ENCODE measurements at places on chromosomes 16 and 17.

- no peak for DNase-seq
These were observed 71.6 kb downstream of the MAP2K6 start for GRCh38 chr17:69485901-69486643.

- DNase-seq = peak; percentile 78
These were observed 50.9 kb downstream of the CDH11 start for GRCh38 chr16:65070831-65071432.

DNA sequence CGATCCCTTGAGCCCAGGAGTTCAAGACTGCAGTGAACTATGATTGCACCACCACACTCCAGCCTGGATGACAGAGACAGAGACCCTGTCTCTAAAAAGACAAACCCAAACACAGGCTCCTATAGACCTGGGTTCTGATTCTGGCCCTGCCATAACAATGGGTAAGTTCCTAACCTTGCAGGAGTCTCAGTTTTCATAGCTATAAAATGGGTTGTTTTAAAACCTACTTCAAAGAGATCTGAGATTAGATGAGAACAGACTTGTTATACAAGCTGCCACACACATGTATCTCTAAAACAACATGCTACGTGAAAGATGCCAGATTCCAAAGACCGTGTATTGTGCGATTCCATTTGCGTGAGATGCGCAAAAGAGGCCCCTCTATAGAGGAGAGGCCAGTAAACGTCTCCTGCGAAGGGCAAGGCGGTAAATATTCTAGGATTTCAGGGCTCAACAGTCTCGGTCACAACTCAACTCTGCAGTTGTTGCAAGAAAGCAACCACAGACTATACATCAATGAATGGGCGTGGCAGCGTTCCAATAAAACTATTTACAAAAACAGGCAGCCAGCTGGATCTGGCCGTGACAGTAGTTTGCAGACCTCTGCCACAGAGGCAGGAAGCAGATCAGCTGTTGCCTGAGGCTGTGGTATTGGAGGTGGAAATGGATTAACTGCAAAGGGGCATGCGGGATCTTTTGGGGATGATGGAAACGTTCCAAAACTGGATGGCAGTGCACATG lies 5.9 kb downstream of the CORO7 start:
- peak; percentile 82 for DNase-seq

DNA sequence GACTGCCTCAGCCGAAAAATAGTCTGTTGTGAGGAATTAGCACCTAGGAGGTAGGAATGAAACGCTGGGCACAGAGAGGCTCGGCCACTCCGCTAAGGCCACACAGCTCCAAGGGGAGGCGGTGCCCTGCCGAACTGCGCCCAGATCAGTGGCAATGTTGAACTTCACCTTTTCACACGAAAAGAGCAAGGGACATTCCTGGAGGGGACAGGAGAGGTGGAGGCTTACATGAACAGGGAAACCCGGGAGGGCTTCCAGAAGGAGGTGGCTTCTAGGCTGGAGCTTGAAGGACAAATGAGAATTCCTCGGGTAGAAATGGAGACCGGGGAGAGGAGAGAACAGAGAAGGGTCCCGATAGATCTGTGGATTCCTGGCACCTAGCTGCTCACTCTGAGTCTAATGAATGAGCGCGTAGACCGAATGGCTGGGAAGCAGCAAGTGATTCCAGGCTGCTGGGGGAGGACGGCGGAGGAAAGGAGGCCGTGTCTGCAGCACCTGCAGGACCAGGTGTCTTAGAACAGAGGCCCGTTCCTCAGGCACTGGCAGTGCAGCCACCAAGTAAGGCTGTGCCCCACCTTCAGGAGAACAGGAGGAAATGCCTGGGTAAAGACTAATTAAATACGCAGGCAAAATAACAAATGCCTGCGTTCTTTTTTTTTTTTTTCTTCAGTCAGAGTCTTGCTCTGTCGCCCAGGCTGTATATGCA lies 722 bp upstream of the SLC38A10 start:
- peak; percentile 68 for DNase-seq

- no peak for DNase-seq
These were observed 19.9 kb upstream of the HEATR6 start for GRCh38 chr17:60098578-60098977.

DNA sequence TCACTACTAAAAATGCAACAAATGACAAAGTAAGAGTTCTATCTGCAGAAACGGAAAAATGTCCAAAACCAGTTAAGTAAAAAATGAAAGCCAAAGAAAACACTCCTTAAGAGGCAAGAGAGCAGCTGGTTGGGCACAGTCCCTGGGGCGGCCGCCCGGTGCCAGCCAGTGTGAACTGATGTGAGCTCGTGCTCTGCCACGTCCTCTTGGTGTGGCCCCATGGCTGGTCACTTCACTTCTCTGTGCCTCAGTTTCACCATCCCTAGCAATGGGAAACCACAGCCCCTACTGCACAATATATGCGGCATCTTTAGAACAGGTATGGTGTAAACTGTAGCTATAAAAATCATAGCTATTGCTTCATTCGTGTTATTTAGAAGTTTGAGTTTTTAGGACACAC lies 21.2 kb downstream of the USP36 start:
- no peak for DNase-seq

Data from hepatic stellate cell (primary cell).